Gastrocnemius medialis (tissue), 4 donors: ENCODE measurements at places on chromosomes 6 and 20. TPM values are rescaled to one million over a fixed set of nuclear protein-coding genes. Genes with fewer than 3 reads are reported as not detected.

Gene RAB44
- total RNA-seq = not detected

DNA sequence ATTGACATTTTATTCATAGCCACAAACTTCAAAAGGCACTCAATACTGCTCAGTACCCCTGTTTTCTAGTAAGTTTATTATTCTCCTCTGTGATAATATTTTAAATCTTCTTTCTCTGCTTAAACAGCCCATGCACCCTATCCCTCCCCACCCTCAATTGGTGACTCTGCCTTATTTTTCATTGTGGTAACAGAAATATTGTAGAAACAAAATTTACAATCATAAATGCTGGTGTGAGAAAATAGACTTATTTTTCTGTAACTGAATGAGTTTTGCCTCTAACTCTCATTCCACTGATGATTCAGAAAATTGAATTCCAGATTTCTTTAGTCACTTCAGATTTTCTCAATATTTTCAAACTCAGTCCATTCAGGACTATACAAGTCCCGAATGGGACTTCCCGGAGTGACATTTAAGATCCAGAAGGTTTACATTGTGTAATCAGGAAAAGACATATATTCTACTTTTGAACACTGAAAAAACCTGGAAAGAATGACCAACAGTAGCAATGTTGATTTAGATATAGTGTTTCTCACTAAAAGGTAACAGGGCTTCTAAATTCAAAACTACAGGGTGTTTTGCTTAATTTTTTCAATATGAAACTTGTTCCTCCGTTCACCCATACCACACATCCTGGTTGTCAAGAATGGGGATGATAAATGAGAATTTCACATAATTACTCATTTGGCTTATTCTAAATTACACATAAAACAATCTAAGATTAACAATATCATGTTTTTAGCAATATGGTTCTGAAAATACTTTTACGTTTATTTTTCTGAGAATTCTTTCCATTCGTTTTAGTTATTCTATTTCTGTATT lies 34.8 kb upstream of the UST start:
- DNase-seq = no peak

DNA sequence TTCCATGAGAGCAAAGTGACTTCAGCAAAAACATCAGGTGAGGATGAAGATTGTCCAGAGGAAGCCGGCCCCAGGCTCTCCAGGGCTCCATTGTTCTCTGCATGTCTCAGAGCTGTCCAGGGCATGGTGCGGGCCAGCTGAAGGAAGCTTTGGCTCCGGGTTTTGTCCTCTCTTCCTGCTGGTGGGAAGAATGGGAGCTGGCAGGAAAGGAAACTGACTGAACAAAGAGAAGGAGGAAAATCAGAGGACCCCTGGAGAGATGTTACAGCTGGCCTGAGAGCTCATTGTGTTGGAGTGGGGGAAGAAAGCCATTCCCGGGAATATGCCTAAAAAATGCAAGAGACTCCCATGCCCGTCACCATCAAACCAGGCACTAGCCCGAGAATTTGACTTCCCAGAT lies 27.1 kb downstream of the PRND start:
- no peak for DNase-seq

DNA sequence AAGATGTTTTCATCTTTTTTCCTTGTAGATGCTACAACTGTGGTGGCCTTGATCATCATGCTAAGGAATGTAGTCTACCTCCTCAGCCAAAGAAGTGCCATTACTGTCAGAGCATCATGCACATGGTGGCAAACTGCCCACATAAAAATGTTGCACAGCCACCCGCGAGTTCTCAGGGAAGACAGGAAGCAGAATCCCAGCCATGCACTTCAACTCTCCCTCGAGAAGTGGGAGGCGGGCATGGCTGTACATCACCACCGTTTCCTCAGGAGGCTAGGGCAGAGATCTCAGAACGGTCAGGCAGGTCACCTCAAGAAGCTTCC lies 101.5 kb downstream of the POPDC3 start:
- DNase-seq = no peak

DNA sequence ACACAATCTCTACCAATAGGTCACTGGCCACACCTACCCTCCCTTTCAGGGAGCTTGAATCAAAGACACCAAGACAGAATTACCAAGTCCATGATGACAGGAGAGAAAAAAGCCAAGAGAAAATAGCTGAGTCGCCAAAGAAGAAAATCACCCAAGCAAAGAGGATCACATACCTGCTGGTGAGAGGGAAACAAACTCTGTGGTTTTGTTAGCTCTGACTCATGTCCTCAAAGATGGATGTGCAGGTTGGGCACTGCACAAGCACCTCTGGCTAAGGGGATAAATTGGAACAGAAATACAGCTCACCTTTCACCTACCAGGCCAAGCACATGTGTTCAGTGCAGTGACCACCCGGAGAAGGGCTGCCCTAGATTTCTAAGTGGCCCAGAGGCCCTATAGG lies 114.8 kb downstream of the TFAP2A start:
- DNase-seq = no peak

GRCh38 chr6:39178804-39179203 lies 50.5 kb downstream of the KCNK5 start:
- DNase-seq = no peak

DNA sequence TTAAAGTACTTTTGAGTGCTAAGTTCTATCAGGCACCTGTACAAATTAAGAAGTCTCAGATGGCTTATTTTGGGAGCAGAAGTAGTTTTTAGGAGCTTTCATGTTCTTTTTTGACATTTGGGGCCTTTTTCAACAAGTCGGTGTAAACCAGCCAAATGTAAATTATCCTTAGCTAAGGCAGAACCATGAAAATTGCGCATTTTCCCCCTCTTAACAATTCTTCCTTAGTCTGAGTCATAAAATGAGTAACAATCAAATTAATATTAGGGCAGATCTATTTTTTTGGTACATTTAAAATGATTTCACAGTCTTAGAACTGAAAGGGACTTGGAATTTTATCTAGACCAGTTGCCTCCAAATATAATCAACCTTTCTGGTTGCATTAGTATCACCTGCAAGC lies 87.2 kb downstream of the ANKS1A start:
- DNase-seq = no peak

DNA sequence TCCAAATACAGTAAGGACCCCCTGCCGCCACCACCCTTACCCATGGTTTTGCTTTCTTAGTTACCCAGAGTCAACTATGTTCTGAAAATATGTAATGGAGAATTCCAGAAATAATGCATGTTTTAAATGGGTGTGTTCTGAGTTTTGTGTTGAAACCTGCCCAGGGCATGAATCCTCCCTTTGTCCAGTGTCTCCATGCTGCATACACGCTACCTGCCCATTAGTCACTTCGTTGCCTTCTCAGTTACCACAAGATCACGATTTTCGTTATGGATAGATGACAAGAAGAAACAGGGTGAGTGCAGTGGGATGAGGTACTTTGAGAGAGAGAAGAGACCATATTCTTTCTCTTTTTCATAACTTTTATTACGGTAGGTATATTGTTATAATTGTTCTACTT lies 10.6 kb downstream of the FARS2 start:
- no peak for DNase-seq

DNA sequence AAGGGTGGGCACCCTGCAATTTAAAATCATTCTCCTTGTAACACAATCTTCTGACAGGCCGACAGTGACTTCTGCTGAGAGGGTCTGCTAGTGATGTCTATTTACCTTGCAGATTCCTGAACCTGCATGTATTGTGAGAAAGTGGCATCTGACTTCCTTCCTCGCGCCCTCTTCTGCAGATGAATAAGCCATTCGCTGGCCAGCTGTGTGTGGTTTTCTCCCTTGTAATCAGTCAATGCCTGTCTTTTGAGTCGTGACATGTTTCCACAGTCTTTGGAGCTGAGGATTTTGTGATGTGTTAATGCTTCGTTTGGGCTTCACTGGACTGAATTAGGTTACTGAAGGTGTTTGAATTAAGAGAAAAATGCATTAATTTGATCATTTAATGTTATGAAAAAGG lies 125.3 kb downstream of the GRM1 start:
- no peak for DNase-seq

- DNase-seq = no peak
These were observed 104.9 kb upstream of the CEP162 start for GRCh38 chr6:84332139-84333034.
